SHP77 treated with DMSO at 0.1 percent for 48 hours (cell line): ENCODE measurements at places on chromosomes 7 and 10.

GRCh38 chr7:45118889-45119331 lies 7.4 kb upstream of the TBRG4 start:
- DNase-seq, result no peak

DNA sequence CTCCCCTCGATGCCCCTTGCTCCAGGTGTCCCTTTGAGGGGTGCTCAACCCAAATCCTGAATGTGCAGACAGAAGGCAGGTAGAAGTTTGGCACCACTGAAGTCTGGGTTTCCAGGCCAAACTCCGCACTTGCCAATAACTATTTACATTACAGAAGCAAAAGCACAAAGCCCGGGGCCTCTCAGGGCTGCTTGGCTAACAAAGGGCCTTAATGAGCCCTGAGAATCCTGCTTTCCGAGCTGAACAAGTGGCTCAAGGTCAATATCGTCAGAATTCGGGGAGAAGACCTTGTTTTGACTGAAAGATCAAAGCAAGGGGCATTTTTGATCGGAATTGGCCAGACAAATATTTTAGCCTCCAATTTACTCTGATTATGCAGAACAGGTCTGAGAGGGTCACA lies 189.9 kb downstream of the HERPUD2 start:
- no peak for DNase-seq

DNA sequence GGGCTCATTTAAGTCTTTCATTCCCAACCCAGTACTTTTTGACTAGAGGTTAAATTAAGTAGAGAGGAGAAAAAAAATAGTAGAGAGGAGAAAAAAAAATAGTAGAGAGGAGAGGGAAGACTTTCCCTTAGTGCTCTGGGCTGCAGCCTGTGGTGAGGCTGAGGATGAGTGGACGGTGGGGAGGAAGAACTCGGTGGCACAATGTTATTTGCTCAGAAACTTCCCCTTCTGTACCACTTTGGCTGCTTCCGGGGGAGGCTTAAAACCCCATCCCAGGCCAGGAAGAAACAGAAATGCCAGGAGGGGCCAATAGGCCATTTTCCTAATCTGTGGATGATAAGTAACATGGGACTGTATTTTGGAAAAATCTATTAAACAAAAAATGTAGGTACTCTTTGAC lies 14.6 kb upstream of the MLXIPL start:
- no peak for DNase-seq

DNA sequence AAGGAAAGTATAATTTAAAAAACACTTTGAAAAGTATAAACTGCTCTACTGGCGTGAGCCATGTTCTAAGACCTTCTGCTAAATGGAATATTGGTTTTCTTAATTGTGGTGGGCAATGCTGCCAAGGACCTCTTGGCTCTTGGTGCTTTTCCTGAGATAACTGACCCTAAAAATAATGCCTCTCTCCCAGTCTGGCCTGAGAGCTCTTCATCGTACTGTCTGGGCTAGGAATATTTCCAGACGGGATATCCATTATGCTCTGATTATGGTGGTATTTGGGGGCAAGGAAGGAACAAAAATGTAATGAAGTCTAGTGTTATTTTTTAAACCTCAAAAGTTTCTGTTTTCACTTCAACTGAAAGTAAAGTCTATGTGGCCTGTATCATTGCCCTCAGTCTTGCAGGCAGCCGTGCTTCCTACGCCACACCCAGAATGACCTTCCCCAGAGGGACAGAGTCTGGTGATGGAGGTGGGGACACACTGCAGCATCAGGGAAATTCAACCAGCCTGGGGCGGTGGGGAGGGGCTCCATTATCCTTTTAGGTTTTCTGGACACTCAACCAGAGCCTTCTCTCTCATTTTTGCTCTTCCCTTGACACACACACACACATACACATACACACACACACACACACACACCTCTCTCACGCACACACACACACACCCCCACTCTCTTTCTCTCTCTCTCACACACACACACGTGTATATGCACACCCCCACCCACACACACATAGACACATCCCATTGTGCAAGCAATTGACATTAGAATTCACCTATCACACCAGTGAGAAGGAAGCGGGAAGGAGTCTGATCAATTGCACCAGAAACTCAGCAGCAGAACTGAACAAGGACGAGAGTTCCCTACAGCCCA lies 99.6 kb downstream of the LRRC18 start:
- no peak for DNase-seq

DNA sequence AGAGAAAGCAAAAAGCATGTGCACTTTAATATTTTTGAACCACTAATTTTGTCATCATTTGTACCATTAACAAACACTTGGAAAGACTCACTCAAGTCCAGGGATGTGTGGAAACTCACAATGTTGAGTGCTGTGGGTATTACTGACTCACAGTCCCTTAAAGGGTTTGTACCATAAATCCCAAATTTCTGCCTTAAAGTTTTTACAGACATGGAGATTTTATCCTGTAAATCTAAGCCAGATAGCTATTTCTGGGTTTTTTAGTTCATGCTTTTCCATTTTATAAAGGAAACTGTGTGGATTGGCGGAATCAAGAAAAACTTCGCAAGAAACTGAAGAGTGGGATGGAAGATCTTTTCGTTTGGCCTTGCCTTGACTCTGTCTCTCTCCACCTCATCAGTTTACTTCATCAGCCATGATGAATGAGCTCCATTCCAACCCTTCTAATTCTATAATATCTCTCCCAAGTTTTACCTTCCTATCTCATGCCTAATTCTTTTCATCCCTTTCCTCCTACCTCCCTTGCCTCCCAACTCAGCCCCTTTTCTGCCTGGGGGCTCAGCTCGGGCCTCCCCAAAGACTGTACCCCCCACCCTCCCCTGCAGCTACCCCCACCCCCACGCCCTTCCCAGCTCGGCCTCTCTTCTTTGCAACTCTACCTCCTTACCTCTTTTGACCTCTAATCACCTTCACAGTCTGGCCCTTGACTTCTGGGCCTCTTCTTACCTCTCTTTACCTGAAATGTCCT lies 218.5 kb upstream of the MKLN1 start:
- DNase-seq, result no peak

- DNase-seq, result no peak
Measured at GRCh38 chr10:7161484-7162250, 249.2 kb downstream of the SFMBT2 start.

- DNase-seq, result no peak
Measured at GRCh38 chr10:132865171-132865631, 77.2 kb downstream of the CFAP46 start.

GRCh38 chr10:14605231-14605925 lies 169.3 kb downstream of the FAM107B start:
- DNase-seq, result no peak

GRCh38 chr7:20316706-20317105 lies 14.0 kb upstream of the ITGB8 start:
- DNase-seq, result no peak

DNA sequence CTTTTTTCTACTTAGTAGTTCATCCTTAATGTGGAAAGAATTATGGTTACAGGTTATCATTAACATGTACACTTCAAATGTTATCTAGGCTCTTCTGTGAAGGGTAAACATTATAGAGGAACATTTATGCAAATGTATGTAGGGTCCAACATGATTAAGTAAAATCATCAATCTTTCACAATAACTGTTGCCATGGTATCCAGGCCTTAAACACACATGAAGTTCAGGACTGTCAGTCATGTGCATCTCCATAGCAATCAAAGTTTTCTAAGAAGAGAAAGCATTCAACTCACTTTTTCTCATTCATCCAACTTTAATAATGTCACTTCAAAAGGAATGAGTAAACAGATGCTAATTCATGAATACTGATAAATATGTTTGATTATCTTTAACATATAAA lies 83.6 kb downstream of the DNAJC1 start:
- no peak for DNase-seq

GRCh38 chr10:31590023-31590800 lies 271.2 kb downstream of the ZEB1 start:
- DNase-seq, result no peak

GRCh38 chr7:77837275-77837674 lies 38.7 kb downstream of the PHTF2 start:
- no peak for DNase-seq

- DNase-seq, result no peak
Measured at GRCh38 chr7:133040674-133041073, 41.2 kb downstream of the CHCHD3 start.

- DNase-seq, result no peak
Measured at GRCh38 chr10:77602231-77602912, 35.2 kb downstream of the KCNMA1 start.

GRCh38 chr10:121558238-121558637 lies 40.0 kb downstream of the FGFR2 start:
- no peak for DNase-seq

DNA sequence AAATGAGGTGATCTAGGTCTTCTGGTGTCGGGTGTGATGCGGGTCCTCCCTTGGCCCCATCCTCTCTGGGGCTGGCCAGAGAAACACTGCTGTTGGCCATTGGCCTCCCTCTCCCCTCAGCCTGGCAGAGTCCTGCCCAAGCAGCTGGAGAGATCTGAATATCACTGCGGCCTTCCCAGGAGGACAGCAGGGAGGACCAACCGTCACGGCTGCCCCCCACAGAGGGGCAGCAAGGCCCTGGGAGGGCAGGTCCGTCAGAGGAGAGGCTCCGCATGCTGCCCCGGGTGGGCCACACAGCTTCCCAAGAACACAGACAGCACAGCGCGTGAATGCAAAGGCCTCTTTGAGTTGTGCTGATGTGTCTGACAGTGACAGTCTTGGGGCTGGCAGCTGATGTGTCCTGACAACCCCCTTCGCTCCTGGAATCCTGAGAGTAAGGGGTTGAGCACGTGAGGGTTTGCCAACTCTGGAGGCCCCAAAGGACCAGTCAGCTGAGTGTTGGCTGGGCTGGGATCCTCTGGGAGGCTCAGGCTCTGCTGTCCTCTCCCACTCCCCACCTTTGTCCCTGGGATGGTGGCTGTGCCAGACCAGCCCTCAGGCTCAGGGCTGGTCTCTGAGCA lies 132.5 kb upstream of the UNC5B start:
- no peak for DNase-seq

DNA sequence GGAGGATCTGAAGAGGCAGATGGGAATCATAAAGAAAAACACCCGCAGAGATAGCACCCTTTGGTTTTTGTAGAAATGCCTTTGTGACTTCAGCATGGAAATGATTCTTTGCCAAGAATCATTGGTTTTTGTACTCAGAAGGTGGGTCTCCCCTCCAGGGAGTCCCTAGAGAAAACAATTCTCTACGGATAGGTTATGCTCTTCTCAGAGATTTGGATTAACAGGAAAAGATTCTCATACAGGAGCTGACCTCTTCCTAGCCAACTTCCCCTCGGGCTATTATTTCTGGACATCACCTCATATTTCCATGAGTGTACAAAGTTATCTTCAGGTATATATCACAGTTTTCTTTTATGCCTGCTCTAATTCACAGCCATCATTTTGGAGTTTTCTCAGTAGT lies 274.2 kb upstream of the HABP2 start:
- DNase-seq, result no peak

GRCh38 chr7:77685233-77685632 lies 11.0 kb upstream of the RSBN1L start:
- DNase-seq, result no peak

- DNase-seq, result no peak
Measured at GRCh38 chr10:15591431-15591830, 128.3 kb downstream of the ITGA8 start.

DNA sequence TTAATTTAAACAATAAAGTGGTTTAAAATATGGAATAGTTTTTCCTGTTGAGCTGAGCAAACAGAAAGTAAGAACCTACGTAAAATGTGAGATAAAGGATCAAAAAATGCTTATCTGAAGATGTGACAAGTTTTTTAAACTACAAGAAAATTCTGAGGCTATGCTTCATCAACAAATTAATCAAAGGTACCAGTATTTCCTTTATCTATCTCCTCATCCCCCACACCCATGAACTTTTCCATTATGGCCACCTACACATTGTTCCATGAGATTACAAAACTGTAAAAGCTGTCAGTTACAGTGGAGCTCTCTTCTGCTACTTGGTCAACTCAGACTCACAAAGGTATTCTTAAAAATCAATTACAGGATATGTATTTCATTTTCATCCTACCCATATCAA lies 77.4 kb downstream of the ARHGAP12 start:
- no peak for DNase-seq

GRCh38 chr7:17989546-17989945 lies 38.1 kb downstream of the PRPS1L1 start:
- no peak for DNase-seq

DNA sequence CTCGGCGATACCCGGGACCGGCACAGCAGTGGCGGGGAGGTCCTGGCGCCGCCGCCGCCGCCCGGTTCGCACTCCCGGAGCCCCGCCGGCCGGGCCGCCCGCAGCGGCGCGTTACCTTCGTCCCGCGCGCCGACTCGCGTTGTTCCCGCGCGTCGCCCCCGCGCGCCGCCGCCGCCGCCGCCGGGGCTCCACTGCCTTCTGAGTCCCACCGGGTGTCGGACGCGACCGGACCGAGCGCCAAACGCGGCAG lies at the start of gene EZH2:
EZH2 (minus strand) TSS at position 243 of the 250 bp plus-strand sequence. CDS start 36,993 bp downstream, outside the sequence.
- DNase-seq, result no peak

DNA sequence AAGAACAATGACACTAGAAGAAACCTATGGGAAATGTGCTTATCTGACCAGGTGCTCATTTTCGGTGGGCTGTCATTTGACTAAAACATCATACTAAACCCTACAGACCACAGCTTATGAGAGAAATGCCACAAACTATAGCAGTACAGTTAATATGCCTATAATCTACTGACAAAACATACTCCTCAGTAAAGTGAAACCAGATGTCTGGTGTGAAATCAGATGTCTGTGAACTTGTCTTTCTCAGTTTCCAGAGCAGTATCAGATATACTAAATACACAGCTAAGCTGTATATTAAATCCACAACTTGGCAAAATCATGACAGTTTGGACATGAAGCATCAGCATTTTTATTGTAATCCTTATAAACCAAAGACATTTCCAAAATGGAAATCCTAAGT lies 3.3 kb downstream of the IMMP2L start:
- DNase-seq, result no peak
